NCI-H1436 (cell line): ENCODE measurements at places on chromosomes 5 and 9.

- DNase-seq = no peak
Observed at GRCh38 chr5:101663543-101663942, 632.5 kb downstream of the SLCO4C1 start.

DNA sequence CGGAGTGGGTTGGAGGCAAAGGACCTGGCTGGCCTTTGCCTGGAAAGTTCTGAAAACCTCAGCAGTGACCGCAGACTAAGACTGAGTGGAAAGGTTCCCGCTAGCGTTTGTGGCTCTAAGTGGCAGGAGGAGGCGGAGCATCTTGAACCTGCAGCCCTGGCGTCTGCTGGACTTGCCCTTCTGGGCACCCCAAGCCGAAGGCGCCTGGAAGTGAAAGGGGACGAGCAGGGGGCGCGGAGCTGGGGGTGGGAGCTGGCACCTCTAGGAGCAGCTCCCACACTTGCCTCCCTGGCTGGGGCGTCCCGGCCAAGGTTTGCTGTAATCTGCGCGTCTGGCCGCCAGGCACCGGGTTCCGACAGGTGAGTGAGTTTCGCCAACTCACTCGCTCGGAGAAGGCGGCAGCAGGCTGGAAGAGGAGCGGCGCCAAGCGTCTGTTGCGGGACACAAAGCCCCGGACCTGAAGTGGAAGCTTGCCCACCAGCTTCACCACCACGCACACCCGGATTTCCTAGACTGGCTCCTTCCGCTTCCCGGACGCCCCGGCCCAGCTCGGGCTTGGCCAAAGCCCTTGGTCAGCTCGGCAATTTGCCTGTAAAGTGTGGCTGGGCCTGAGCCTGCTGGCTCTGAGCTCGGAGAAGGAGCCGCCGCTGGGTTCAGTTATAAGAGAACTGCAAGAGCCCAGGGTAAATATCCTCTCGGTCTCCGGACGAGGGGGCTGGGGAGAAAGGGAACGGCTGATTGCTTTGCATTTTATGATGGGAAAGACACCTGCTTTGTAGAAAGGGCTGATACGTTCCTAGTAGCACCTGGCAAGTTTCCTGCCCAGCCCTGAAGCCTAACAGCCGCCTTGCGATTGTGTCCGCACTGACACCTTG, at the start of gene GNA14:
TSS of gene GNA14 (minus strand) at position 89 of the 875 bp plus-strand sequence. CDS start 529 bp downstream, outside the sequence.
- no peak for DNase-seq

DNA sequence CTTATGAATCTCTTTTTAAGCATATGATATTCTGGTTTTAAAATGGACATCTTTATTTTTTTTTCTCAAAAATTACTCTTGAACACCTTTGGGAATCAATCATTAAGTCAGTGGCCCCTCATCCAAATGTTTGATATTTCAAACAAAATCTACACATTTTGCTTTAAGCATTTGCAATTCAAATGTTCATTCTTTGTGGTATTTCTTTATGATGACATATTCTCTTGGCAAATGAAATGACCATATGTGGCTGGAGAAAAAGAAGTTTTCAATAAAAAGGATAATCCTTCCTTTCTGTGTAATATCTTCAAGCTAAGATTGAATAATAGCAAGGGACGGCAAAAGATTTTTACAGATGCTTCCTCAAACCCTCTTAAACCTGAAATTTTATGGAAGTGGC, 420.8 kb downstream of the MTRR start:
- no peak for DNase-seq

GRCh38 chr5:93062548-93062947, 518.5 kb downstream of the NR2F1-AS1 start:
- DNase-seq = no peak

- DNase-seq = no peak
Observed at GRCh38 chr9:68781928-68782327, 76.9 kb downstream of the PIP5K1B start.

DNA sequence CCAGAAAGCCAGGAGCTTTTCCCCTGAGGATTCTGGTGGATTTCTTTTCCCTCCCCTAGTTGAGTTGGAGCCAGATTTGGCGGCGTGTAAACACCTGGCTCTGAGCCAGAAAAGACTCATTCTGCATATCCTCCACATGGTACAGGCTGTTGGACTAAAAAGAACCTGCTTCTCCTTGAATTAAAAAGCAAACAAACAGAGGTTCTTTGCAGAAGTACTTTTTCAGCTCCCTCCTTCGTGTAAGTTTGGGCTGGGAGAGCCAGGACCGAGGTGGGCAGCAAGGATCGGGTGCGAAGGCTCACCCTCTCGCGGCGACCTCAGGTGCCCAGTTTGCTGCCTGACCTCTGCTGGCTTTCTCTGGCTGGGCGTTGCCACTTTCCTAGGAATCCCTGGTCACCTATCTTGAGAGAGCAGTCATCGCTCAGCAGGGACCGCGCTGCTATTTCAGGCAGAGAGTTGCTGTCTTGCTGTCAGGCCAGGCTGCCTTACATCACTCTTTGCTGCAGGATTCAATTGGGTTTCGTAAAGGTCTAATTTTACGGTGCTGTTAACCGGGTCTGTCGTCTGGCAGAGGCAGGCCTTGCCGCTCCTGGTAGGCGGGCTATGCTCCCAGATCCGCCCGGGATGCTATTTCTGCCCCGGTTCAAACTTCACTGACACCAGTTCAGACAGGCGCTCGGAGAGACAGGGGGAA, 3.2 kb downstream of the PAPPA start:
- peak; percentile 69 for DNase-seq
